ENCODE measurements at places on chromosomes 6 and 20. TPM values are rescaled to one million over a fixed set of nuclear protein-coding genes. Genes with fewer than 3 reads are reported as not detected.

FAM83C gene
- not detected for total RNA-seq

AVP gene
- not detected for total RNA-seq

DNA sequence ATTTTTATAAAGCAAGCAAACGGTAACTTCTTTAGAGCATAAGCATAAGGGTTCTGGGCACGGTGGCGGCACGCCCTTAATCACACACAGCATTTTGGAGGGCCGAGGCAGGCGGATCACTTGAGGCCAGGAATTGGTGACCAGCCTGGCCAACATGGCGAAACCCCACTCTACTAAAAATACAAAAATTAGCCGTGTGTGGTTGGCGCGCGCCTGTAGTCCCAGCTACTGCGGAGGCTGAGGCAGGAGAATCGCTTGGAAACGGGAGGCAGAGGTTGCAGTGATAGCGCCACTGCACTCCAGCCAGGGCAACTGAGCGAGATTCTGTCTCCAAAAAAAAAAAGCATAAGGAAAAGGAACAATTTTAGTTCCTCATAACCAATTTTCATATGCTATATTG, 2.6 kb downstream of the SENP6 start:
- no peak for DNase-seq

DNA sequence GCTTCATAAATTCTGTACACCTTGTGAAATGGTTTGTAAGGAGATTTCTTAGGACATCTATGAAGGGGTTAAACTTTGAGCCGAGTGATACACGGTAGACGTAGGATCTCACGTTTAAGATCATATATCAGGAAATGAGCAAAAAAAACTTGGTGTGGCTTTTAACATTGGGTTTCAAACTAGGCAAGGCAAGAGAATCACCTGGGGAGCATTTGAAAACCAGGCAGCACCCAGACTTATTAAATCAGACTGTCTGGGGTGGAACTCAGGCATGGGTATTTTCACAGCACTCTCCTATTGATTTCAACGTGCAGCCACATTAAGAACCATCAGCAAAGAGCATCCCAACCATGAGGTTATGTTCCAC, 26.4 kb downstream of the LY86 start:
- no peak for DNase-seq

GRCh38 chr6:51531623-51532022, 555.8 kb downstream of the PKHD1 start:
- no peak for DNase-seq

DNA sequence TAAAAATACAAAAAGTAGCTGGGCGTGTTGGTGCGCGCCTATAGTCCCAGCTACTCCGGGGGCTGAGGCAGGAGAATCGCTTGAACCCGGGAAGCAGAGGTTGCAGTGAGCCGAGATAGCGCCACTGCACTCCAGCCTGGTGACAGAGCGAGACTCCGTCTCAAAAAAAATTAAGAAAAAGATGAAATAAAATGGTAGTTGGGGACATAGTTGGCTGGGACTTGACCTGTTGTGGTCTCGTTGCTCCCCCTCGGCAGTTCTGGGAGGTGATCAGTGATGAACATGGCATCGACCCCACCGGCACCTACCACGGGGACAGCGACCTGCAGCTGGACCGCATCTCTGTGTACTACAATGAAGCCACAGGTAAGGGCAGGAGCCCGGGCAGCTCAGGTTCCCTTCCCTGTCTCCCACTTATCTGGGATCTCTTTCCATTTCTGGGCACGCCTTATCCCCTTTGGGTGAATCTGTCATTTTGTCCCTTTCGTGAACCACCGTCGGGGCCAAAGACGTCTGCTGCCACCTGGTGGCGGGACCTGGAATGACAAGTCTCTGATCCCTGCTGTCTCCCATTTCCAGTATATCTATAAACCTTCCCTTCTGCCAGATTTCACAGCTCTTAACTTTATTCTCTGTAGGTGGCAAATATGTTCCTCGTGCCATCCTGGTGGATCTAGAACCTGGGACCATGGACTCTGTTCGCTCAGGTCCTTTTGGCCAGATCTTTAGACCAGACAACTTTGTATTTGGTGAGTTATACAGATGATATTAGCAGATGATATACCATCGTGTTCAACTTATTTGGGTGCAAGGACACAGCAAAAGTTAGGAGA, 2.3 kb downstream of the TUBB start:
- DNase-seq = no peak

All from pulmonary artery endothelial cell (primary cell).